ENCODE measurements at places on chromosomes 4 and X.

DNA sequence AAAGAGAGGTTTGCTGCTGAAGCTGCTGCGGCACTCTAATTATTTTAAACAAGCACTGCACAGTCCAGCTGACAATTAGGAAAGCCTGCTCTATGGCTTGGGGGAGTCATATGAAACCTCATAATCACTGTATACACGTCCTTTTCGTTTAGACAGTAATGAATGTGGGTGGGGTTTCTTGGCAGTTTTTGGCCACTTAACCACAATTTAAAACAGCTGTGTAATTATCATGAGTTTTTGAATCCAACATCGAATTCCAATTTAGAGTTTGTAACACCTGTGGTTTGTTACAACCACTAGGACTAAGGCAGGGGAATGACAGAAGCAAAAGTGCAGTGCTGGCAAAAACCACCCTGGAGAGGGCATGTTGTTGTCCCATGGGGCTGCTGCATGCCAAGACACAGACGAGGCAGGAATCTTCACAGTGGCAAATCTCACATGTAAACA lies 99.5 kb downstream of the CXXC4 start:
- DNase-seq, result no peak

DNA sequence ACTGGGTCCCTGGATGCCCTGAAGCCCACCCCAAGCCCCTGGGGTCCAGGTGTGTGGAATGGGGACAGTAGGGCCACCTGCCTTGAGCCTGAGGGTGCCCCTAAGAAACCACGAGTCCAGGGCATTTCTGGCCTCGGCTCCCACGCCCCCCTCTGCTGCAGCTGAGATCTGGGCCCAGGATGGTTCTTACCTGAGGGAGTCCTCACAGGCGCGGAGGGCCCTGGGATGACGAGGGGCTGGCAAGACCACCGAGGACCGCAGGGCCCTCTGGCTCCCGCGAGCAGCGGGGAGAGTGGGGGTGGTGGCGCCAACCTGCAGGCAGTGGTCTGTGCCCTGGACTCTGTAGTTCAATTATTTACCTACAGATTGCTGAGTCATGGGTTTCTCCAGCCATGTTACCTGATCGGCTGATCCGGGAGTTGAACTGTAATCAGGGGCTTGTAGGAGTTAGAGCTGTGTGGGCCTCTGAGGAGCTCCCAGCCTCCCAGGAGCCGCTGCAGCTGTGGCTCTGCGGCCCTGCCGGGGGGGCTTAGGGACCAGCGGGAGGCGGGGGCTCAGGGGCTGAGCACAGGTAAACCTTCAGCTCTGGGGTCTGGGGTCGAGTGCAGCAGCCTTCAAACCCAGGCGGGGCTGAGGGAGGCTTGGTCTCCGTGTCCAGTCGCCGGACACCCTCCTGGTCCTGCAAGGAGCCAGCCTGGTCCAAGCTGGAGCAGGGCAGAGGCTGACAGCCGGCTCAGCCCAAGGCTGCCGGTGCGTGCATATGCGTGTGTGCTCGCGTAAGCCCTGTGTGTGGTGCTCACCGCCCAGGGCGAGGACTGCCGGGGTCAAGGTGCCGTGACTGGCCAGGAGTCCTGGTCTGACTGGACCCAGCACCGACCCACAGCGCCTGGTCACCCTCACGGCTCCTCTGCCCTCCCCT lies at the start of gene SLC26A1:
TSS of gene SLC26A1 (minus strand) at position 294 of the 919 bp plus-strand sequence. CDS start 1,701 bp downstream, outside the sequence.
- DNase-seq, result no peak

DNA sequence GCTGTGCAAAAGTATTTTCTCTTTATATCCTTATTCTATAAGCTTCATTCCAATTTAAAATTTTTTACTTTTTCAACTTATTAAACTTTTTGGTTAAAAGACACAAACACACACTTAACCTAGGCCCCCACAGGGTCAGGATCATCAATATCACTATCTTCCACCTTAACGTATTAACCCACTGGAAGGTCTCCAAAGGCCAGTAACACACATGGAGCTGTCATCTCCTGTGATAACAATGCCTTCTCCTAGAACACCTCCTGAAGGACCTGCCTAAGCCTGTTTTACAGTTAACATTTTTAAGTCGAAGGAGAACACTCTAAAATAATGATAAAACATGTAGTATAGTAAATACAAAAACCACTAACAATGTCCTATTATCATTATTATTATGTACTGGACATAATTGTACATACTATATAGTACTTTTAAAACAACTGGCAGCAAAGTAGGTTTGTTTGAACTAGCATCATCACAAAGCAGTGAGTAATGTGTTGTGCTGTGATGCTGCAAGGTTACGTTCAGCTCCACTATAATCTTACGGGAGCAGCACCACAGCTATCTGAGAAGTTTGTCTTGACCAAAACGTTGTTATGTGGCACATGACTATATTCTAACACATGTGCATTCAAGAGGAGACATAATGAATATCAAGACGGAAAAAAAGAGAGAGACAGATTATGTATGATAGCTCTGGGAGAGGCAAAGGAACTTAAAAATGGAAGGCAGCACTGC lies 33.7 kb downstream of the DHX15 start:
- DNase-seq, result no peak

DNA sequence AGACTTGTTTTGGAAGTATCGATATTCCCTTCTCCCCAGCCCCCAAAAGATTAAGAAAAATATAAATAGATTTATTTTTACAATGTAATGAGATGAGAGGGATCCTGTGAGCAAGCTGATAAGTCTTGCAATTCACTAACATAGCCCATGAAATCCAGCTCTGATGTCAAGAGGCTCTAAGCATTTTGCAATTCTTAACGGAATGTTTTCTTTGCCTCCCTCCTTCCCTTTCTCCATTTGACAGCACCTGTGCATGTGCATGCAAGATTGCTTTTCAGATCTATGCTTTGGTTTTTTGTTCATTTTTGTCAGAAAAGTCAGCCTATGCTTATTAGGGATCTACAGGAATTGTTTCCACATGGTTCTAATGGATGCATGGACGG lies 169.9 kb downstream of the SLIT2 start:
- DNase-seq, result no peak

GRCh38 chr4:100581337-100581736 lies 63.5 kb upstream of the EMCN start:
- DNase-seq, result no peak

DNA sequence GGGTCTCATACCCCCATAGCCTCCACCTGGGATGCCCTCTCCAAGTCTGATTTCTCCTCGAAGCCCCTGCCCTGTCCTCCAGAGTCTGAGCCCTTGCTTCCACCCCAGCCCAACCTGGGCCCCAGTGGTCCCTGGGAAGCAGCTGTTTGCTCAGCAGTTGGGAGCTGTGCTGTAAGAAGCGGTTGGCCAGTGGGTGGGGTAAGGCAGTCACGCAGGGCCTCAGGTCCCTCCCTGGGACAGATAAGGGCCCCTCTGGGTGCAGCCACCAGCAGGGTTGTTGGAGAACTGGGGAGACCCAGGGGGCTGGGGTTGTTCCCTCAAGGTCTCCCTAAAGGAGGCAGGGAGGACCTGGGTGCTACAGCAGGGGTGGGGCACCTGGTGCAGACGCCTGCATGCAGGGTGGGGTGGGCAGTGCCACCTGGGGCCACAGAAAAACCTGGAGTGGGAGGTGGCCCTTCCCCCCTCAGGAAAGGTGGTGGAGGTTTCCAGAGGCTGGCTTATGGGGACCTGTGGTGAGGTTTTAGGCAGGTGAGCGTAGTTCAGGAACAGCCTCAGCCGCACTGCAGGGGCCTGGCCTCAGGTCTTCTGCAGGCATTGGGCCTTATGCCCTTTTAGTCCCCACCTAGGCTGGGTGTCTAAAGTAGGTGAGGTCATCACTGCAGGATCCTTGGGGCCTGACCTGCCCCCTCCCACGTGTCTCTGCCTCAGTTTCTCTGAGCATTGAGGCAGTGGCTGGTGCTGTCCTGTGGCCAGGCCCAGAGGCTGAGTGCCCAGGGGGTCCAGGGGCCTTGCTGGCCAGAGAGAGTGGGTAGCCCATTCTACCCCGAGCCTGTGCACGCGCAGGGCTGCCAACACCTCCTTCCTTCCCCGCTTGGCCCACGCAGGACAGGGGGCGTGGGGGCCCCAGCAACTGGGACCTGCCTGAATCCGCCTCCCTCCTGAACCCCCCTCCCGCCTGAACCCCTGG lies 3.1 kb upstream of the SLC26A1 start:
- DNase-seq, result no peak

GRCh38 chr4:78200949-78201348 lies 143.8 kb downstream of the FRAS1 start:
- no peak for DNase-seq

DNA sequence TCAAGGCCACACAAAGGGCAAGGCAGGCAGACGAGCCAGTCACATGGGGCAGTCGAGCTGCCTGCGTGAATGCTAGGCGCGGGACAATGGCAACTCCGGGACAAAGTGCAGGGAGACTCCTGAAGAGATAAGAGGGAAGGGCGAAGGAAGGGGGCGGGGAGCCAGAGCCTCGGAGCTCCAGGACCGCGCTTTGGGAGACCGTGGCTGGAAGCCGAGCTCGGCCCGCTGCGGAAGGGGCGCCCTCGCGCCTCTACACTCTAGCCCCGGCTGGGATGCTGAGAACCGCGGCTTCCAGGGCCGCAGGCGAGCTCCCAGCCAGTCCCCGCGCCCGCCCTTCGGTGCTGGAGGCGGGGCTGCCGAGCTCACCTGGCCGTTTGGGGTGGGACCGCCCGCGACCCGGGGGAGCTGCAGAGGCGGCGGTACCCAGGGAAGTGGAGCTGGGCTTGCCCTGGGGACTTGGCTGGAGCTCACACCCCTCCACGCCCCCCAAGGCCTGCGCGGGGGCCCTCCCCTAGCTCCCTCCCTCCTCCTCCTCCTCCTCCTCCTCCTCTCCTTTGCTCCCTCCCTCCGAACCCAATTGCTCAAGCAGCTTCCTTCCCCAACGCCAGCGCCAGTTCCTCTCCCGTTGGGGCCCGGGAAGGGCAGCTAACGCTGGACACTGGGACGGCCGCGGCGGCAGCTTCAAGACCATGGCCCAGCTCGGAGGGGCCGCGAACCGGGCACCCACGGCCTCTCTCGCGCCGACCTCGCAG lies at the start of gene SOWAHD:
TSS of gene SOWAHD (plus strand) at position 610 of the 752 bp plus-strand sequence. CDS start at position 690, 80 bp downstream.
- DNase-seq, result no peak
